ENCODE measurements at places on chromosomes 5 and 9.

DNA sequence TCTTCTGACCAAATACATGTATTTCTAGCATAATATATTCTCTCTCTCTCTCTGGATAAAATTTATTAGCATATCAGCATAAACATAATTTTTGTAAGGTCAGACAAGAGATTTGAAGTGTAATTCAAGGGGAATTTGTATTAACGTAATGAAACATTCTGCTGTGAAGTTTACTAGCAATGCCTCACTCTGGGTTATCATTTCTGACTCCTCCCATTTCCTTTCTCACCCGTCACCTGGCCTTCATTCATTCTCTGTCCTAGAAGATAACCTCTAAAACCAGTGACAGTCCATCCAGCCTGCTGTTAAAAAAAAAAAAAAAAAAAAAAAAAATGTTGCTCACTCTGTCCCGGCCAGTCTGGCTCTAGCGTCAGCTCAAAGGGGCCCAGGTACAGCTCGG lies 27.1 kb downstream of the GRAMD2B start:
- DNase-seq = no peak

- DNase-seq = no peak
These were observed 94.1 kb downstream of the FRMD3 start for GRCh38 chr9:83444110-83444509.

GRCh38 chr5:149493316-149493715 lies 57.9 kb downstream of the CSNK1A1 start:
- no peak for DNase-seq

DNA sequence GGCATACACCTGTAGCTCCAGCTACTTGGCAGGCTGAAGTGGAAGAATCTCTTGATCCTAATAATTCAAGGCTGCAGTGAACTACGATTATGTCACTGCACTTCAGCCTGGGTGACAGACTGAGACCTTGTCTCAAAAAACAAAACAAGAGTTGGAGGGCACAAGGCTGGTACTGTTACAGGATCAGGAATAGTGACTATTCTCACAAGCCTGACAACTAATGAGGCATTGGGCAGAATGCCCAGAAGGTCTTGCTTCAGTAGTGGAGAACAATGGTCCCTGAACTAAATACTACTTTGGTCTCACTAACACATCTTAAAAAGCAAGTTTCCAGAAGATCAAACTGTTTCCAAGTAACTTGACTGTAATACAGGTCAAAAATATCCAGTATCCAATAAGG lies 182.9 kb upstream of the RFX3 start:
- DNase-seq = no peak

DNA sequence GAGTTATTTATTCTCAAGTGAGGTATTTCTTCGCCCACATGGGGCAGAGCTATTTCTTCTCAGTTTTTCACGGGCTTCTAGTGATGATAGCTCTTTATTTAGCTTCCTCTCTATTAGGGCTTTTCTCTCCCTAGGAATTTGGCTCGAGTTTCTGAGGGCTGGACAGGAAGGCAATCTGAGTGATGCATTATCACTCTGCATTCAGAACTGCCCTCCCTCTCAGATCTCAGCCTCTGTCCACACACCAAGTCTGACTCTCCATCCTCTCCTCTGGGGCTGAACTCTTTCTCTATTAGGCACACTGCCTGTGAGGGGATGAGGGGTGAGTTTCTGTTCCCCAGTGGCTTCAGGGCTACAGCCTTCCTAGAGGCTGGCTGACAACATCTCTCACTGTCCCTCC lies 14.9 kb upstream of the SCAMP1 start:
- no peak for DNase-seq
